ENCODE measurements at places on chromosomes 11 and 22. TPM values are rescaled to one million over a fixed set of nuclear protein-coding genes. Genes with fewer than 3 reads are reported as not detected.

GRCh38 chr11:28417601-28418323 lies 309.6 kb downstream of the METTL15 start:
- DNase-seq: no peak

GRCh38 chr11:133541021-133541719 lies 8.9 kb upstream of the OPCML start:
- peak; percentile 66 for DNase-seq

DNA sequence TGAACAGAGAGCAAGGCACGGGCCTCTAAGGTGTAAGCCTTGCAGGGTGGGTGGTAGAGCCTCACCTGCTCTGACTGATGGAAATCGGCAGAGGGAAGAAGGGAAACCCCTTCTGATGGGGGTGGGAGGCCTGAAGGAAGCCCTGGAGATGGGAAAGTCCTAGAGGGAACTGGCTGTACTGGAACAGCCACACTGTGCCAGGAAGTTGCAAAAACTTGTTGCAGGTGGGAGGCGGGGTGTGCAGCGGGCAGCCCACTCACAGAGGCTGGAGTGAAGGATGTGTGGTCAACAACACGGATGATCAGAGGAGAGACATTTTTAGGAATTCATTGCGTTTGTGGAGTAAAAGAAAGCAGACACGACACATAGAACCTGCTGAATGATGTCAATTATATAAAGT lies 91.3 kb downstream of the ZC3H12C start:
- no peak for DNase-seq

The ALDH3B2 gene
- not detected for total RNA-seq

DNA sequence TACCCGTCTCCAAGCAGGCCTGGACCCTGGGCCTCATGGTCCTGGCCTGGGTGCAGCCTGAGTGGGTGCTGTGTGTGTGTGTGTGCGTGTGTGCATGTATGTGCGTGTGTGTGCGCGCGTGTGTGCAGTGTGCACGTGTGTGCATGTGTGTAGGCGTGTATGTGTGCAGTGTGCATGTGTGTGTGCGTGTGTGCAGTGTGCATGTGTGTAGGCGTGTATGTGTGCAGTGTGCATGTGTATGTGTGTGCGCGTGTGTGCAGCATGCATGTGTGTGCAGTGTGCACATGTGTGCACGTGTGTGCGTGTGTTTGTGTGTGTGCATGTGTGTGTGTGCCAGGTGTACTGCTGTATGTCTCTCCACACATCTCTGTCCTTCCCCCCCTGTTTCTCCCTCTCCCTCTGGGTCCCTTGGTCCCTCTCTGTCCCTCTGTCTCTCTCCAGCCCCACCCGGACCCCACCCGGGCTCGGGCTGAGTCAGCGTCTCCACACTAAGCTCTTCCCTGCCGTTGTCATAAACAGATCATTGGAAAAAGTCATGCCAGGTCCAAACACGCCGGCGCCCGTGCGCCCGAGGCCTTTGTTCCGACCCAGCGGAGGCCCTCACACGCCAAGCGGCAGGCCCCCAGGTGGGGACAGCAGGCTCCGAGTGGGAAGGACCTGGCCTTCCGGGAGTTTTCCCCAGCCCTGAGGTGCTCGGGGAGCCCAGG lies 34.0 kb downstream of the WNT7B start:
- no peak for DNase-seq

The OR5A1 gene
- not detected for total RNA-seq

GRCh38 chr11:65504674-65505465 lies 6.0 kb downstream of the MALAT1 start:
- DNase-seq: no peak

The FAM181B gene
- total RNA-seq: 5.3 TPM

DNA sequence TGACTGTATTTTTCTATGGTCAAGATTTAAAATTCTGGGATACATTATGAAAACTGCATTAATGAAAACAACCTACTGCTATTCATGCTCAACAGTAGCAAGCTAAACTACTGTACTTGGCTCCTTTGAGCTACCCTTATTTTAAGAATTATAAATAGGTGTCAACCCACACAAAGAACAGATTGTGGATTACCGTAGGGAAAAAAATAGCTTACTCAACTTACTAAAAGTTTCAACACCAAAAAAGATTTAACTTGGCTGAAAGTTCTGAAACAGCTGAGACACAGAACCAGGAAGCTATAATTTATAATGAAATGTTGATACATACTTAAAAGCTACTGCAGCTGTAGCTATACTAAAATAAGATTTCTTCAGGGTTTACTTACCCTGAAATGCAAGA lies 10.1 kb downstream of the LIN7C start:
- no peak for DNase-seq

The CRYBA4 gene
- not detected for total RNA-seq

GRCh38 chr22:27865496-27865895 lies 53.6 kb downstream of the PITPNB start:
- DNase-seq: no peak

Measured in neural crest cell (in vitro differentiated cells).